ENCODE measurements at places on chromosomes 6 and 20.

GRCh38 chr6:2767657-2768524 is 2.7 kb downstream of the WRNIP1 start:
- no peak for DNase-seq

DNA sequence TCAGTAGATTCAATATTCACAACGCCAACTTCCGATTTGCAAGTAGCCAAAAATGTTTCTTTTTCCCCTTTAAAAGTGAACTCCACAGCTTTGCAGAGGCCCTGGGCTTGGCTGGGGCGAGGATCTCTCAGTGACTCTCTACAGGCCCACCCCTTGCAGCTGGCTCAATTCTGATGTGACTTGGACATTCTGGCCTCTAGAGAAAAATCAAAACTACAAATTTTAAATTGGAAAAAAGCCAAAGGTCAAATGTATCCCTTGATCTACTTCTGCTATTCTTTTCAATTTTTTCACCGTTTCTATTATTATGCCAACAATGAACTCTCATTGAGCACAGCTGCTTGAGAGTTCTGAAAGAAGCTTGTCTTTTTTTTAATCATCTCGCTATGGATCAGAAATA is 245.9 kb upstream of the HS3ST5 start:
- DNase-seq: no peak

GRCh38 chr20:3867802-3868201 is 21.2 kb downstream of the MAVS start:
- no peak for DNase-seq

GRCh38 chr20:58650181-58650775 is 805 bp upstream of the STX16 start:
- DNase-seq: no peak

DNA sequence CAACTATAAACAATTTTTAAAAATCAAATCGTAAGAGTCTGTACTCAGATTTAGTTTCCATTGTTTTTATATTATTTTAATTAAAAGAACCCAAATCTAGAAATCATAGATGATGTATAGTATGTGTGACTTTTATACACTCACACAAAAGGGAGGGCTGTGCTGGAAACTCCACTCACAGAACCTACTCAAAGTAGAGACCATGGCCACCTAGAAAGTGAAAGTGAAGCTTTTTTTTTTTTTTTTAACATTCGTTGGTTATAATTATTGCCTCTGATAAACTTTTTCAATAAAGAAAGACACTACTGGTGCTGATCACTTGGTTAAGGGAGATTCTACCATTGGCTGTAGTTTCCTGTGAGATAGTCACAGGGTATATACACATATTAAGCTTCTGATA is 37.9 kb upstream of the PRL start:
- no peak for DNase-seq
